HCT116 (cell line): ENCODE measurements at places on chromosomes 12 and 14.

- H3K27me3 ChIP-seq: no peaks in the 10 kb centered on the region
- H3K36me3 ChIP-seq: no peaks in the 10 kb centered on the region
- no peaks in the 10 kb centered on the region for H3K4me1 ChIP-seq
- no peak overlapping the region for H3K4me3 ChIP-seq
- no peak for DNase-seq
- H3K27ac ChIP-seq: no peak overlapping the region
Measured at GRCh38 chr12:27900920-27901879, 71.3 kb downstream of the PTHLH start.

DNA sequence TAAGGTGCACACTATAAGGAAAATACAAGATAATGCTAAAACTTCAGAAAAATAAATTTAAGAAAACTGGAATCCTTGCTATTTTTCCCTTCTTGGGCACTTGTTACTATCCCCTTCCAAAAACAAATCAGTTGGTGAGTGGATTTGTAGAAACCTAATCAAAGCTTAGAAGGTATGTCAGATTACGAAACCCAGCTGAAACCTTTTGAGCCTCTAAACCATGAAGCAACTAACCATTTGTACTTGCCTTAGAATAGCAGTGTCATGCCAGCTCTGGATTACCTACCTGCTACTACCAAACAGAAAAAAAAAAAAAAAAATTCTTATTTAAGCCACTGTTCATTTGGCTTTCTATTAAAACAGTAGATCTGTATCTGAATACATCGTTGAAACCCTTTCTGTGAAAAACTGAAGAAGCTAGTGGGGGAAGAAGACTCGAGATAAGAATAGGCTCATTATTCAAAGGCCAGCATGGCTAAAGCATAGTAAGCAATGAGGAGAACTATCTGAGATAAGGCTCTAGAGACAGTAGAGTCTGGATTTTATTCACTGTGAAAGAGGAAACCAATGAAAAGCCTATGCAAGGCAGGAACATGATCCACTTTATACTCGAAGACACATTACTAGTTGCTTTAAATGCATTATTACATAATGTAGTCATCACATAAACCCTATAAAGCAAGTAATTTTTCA lies 30.2 kb downstream of the OSBPL8 start:
- no peak overlapping the region for H3K27ac ChIP-seq
- H3K27me3 ChIP-seq: no peaks in the 10 kb centered on the region
- no peak for DNase-seq
- no peaks in the 10 kb centered on the region for H3K36me3 ChIP-seq

DNA sequence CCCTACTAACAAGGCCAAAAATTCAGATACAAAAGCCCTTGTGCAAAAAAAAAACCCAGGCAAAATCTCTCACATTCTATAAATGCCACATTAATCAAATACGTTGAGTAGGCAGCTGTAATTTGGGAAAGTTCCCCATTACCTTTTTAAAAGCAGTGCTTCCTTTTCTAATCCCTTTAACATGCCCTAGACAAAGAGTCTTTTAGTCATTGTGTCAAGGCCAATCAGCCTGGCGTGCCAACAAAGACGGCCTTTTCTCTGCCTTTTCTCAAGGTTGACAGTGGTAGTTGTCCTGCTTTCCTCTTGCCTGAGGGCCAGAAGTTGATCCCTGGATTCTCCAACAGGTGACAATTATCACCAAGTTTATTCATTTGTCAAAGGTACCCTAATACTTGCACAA lies 62.5 kb upstream of the METAP2 start:
- H3K4me3 ChIP-seq: no peak overlapping the region
- no peak for DNase-seq
- H3K36me3 ChIP-seq: no peaks in the 10 kb centered on the region
- H3K27ac ChIP-seq: no peak overlapping the region
- H3K4me1 ChIP-seq: no peaks in the 10 kb centered on the region

DNA sequence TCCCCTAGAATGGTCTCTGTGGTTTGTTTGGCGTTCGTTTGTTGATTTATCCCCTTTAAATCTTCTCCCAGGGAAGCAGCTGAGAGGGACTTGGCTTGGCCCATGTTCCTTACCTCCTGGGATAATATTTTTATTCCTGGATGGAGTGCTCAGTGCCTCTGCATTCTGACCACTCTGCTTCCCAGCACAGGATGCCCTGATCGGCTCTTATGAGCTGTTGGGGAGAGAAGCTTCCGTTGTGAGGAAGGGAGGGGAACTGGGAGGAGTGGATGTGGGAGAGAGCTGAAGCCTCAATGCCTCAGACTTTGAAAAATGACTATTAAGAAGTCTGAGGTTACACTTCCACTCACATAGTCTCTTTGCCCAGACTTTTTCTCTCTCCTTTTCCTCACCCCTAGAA lies 114.8 kb downstream of the SMOC1 start:
- H3K27me3 ChIP-seq: peaks cover 60% of the 10 kb centered on the region
- H3K4me1 ChIP-seq: no peaks in the 10 kb centered on the region
- no peaks in the 10 kb centered on the region for H3K36me3 ChIP-seq
- no peak for DNase-seq
- H3K4me3 ChIP-seq: no peak overlapping the region
- H3K27ac ChIP-seq: no peak overlapping the region
